ENCODE measurements at places on chromosomes 1 and 21.

- DNase-seq = peak; percentile 36
Measured at GRCh38 chr1:14997646-14998276, 155.8 kb upstream of the TMEM51 start.

GRCh38 chr1:211480941-211481545, 10.9 kb downstream of the RD3 start:
- DNase-seq = no peak

DNA sequence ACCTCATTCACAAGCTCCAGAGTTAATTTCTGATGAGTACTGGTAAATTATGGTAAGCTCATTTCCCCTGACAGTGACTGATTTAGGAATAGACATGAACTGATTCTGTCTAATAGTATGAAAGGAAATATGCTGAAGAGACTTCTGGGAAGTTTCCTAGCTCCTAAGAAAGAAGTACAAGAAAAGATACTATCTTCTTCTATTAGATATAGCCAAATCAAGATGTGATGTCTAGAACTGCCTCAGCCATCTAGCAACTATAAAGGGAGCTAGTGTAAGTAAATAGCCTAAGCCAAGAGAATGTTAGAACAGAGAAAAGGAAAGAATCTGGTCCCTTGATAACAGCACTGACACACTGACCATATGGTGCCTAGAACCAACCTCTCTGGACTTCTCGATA, 10.7 kb upstream of the PHTF1 start:
- DNase-seq = no peak

GRCh38 chr1:193431265-193431977, 245.0 kb upstream of the B3GALT2 start:
- no peak for DNase-seq

DNA sequence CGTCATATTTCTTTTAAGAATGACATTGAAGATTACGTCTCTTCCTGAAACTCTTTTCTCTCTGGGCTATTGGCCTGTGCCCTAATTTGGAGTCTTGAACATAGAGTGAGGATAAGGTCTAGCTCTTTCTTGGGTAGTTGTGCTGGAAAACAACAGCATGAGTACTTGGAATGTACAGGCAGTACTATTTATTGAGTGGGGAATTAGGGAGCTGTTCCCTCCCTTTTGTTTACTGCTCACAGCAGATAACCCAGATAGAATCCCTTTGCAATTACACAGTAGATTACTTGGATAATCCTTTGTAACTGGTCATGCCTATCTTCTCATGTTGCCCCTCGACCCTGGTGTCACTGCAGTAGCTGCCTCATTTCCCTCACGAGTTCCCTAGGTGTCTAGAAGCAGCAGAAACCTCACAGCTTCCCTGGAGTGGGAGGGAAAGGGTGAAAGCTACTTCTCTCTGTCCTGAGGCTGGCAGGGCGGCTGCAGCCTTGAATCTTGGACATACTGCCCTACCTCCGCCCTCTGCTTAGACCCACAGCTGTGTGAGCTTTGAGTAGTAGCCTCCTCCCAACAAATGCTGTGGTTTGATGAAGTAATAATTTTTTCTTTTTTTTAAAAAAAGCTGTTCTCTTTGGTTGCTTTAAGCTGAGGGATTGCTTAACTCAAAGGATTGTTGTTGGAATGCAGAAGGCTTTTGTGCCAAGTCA, 70.6 kb downstream of the FGGY start:
- peak; percentile 86 for DNase-seq

DNA sequence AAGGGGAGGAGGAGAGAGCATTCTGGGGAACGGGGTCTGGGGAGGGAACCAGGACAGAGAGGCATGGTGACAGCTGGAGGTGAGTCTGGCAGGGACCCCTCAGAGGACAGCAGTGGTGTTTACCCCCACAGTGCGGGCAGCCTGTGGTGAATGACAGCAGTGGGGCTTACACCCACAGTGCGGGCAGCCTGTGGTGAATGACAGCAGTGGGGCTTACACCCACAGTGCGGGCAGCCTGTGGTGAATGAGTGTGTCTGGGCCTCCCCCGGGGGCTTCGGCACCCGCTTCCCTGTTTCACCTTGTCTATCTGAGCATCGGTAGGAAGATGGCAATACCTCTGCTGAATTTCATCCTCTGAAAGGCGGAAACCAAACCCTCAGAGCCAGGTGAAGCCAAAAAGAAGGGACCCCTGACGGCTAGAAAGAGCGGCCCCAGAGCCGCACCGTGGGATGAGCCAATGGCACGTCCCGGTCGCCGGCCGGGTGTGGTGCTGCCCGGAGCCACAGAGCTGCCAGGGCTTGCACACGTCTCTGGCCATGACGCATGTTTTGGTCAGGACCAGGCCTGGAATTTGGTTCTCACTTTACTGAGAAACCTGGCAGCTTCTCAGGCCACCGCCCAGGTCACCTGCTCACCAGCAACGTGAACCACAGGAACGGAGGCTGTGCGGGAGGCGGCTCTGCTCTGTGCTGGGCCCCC, 54.1 kb downstream of the SIK1 start:
- no peak for DNase-seq

- DNase-seq = no peak
Measured at GRCh38 chr1:230144010-230144614, 77.1 kb downstream of the GALNT2 start.

GRCh38 chr1:95308276-95309030, 74.4 kb downstream of the RWDD3 start:
- no peak for DNase-seq

- DNase-seq = peak; percentile 69
Measured at GRCh38 chr1:94876362-94876761, 50.5 kb downstream of the CNN3 start.

DNA sequence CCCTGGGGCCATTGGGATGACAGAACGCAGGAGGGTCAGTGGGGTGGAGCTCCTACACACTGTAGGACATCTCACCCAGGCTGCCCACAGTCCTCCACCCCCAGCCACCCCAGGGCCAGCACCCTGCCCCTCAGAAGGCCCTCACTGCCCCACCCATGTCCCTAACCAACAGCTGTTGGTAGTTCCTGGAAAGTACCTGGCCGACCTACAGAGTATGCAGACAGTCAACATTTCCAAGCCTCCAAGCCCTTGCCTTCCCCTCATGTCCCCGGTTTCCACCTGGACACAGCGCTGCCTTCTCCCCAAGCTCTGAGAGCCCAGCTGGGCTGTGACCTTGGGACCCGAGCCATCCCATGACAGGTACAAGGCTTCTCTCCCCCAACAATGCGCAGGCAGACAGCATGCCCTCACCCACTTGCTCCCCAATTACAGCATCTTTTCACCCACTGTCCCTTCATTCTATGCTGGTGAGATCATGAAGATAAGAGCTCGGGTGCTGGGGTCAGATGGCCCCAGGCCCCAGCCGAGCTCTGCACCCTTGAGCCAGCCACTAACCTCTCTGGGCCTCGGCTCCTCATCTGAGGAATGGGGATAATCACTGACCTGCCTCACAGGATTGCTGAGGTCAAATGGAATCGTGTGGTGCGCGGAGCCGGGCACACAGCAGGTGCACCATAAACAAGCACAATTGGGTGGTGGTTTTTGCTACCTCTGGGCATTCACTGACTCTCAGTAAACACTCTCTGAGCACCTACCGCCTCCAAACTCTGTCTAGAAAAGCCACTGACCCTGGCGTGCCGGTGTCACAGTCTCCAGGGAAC, 11.2 kb downstream of the LAPTM5 start:
- no peak for DNase-seq

DNA sequence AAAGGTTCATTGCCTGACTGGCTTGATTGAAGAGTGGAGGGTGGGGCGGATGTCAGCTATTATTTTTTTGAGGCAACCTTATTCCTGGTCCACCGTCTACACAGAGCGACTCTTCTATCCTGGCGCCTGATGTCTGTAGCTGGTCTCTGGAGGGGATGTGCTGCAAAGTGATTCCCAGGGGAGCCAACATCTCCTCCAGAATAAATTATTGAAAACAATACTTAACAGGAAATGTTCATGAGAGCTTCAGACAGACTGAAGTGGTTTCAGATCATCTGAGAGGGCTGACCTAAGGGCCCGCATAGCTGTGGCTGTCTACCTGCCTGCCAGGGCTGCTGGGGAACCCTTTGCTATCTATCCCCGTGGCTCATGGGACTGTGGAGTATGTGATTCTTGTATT, 66.7 kb downstream of the TEX35 start:
- no peak for DNase-seq

- DNase-seq = no peak
Measured at GRCh38 chr1:117681093-117681900, 75.4 kb downstream of the TENT5C start.

DNA sequence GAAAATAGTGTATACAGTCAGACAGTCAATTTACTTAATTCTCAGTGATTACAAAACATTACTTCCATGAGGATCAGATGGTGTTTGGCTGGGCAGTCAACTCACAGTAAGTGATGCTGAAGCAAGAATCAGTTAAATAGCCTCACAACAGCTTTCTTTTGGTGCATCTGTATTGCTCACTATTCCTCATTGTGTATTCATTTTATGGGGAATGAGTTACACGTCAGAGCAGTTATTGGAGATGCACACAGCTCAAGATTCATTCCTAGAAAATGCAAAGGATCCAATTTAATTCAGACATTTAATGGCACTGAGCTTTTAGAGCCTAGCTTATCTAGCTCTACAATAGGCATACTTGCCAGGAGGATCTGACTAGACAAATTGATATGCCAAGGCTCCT, 150.6 kb downstream of the HS2ST1 start:
- no peak for DNase-seq

DNA sequence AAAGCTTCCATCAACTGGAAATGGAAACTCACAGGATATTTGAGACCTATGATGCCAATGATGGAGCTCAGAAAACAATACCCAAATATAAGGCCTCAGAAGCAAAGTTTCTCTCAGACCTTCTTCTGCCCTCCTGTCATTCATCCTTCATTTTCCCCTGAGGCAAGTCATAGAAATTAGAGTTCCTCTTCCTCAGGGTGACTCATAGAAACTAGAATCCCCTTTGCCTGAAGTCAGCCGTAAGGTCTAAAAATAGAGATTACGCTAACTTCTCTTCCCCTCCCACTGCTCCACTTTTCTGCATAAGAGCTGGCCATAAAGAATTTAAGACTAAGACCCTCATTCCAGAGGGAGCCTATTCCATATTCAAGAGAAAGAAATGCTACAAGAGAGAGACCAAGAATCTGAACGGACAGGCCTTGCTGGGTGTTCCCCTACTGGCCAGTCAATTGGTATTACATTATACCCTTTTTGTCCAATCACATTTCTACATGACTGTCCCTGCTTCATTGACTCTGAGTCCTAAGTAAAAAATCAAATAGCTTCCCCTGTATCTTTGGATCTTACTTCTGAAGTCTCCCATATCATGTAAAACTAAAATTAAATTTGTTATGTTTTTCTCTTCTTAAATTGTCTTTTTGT, 994.9 kb downstream of the ADGRL2 start:
- no peak for DNase-seq

DNA sequence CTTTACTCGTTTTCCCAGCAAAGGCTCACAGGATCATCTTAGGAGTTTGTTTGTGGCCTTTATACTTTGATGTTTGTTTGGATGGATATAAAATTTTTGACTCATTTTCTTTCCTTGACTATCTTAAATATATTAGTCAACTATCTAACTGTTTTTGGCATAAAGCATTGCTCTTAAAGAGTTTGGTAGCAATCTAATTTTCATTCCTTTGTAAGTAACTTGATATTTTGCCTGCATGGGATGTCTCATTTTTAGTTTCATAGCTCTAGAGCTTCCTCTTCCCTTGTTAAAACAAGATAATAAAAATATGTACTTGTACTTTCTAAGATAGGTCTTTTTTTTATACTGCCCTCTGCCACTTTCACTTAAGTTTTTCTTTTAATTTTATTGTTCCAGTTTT, 161.9 kb downstream of the MAGI3 start:
- DNase-seq = no peak

DNA sequence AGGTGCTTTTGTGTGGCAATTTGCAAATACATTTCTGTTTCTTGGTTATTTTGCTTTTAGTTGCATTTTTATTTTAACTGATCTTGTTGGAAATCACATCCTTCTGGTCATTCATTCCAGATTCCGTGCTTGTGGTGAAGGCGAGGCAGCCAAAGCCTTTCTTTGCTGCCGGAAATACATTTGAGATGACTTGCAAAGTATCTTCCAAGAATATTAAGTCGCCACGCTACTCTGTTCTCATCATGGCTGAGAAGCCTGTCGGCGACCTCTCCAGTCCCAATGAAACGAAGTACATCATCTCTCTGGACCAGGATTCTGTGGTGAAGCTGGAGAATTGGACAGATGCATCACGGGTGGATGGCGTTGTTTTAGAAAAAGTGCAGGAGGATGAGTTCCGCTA, 34.8 kb upstream of the CD101 start:
- DNase-seq = no peak

DNA sequence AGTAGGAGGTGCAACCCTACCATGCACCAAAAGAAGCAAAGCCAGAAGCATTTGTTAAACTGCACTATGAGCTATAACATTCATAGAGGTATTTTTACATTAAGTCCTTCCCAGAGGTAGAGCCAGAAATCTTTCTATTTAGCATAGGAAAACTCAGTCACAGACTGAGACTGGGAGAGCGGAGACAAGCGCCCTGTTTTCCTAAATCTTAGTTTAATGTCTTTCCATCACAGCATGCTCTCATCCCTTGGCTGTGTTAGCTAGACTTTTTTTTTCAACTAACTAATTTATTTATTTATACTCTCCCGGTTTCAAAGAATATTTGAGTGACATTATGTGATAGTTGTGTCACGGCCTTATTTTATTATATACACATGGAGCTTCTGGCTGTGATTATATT, 304.1 kb downstream of the LMX1A start:
- no peak for DNase-seq

DNA sequence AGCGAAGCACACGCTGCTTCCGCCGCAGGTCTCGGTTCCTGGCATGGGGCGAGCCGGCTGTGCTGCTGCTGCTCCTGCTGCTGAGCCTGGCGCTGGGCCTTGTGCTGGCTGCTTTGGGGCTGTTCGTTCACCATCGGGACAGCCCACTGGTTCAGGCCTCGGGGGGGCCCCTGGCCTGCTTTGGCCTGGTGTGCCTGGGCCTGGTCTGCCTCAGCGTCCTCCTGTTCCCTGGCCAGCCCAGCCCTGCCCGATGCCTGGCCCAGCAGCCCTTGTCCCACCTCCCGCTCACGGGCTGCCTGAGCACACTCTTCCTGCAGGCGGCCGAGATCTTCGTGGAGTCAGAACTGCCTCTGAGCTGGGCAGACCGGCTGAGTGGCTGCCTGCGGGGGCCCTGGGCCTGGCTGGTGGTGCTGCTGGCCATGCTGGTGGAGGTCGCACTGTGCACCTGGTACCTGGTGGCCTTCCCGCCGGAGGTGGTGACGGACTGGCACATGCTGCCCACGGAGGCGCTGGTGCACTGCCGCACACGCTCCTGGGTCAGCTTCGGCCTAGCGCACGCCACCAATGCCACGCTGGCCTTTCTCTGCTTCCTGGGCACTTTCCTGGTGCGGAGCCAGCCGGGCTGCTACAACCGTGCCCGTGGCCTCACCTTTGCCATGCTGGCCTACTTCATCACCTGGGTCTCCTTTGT, 2.6 kb downstream of the TAS1R3 start:
- no peak for DNase-seq
